Muscle of leg (tissue), 16 donors: ENCODE measurements at places on chromosomes 7 and 10.

GRCh38 chr10:126459032-126459831, 71.0 kb upstream of the ADAM12 start:
- DNase-seq = no peak

GRCh38 chr10:21519397-21519933, 6.0 kb downstream of the SKIDA1 start:
- DNase-seq = peak; percentile 76

DNA sequence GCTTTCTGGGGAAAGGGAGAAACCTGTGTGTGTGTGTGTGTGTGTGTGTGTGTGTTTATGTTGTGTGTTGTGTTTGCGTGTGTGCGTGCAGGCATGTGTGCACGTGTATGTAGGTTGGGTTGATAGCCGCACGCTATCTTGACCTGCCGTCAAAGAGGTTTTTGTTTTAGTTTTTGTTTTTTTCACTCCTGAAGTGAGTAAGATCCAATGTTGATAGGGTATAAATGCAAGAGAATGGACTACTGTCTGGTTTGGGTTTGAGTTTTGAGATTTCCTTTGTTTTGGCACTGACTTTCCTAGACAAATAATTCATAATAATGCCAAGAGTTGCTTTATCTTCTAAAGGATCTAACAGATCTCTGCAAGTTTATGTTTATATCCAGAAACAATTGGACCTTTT, 27.8 kb downstream of the POU6F2 start:
- no peak for DNase-seq

- peak; percentile 56 for DNase-seq
These were observed 12.0 kb downstream of the INPP5F start for GRCh38 chr10:119737823-119738222.

DNA sequence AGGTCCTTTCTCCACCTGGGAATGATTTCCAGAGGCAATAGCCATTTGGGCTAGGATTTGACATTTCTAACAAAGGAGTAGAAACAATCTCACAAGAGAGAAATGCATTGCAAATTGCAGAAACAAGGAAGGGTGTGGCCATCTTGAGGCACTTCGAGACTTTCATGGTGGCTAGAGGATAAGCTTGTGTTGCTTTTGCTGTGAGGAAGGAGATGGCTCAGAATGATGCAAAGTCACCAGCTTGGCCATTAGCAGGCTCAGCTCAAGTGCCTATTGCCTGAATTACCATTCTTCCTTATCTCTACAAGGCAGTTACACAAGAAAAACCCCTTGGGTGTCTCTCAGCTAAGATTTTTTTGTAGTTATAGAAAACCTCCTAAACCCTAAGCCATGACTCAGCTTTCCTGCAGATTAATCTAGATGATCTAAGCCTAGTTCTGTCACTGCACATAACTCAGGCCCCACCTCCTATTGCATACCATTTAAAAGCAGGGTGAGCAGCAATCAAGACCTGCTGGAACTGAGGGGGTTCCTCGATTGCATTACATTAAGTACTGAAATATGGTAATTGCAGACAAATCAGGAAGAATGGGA, 683.1 kb downstream of the NRG3 start:
- DNase-seq = no peak

GRCh38 chr7:51346126-51346525, 29.5 kb upstream of the COBL start:
- peak; percentile 42 for DNase-seq

- no peak for DNase-seq
These were observed 27.8 kb downstream of the DCLRE1C start for GRCh38 chr10:14926061-14926470.
